ENCODE measurements at places on chromosomes 1 and 21.

DNA sequence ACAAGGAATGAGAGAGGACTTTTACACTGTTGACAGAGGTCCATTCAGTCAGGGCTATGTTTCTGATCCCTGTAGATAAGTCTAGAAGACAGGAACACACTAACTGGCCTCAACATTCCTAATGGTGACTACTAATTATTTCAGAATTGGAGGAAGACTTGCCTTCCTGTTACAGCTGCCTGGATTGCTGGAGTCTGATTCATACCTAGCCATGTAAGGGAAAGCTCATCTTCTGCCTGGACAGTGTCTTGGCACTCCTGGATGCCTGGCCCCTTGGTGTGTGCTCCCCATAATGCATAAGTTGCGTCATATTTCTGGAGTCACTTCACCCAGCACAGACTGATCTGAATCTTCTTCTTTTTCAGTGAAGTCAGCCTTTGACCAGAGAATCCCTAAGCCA, 326.0 kb upstream of the RUNX1 start:
- no peak for DNase-seq
- no peak overlapping the region for H3K27ac ChIP-seq
- no peaks in the 10 kb centered on the region for H3K4me1 ChIP-seq
- no peak overlapping the region for H3K4me3 ChIP-seq

DNA sequence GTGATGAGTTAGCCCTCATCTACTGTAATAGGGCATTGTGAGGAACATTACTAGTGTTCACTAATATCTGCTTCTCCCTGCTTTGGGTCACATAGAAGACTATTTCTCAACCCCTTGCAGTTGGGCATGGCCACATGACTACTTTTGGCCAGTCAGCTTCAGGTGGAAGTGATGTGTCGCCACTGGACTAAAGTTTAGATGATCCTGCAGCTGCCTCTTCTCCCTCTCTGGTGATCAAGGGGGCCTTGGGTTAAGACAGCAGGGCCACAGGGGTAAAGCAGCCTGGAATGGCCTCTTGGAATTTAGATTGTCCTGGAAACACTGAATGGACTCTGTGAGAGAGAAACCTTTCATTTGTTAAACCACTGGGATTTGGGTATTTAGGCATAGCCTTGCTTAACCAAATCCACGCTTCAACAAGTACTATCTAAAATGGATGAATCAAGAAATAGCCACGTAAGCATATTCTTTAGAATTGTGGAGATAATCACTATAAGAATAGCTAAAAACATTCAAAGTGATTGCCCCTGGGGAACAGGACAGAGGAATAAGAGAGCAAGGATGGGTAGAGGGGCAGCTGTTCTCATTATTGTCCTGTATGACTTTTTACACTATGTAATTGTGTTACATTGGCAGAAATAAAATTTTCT, 41.2 kb downstream of the OPRD1 start:
- no peak for DNase-seq
- H3K4me1 ChIP-seq = no peaks in the 10 kb centered on the region
- H3K36me3 ChIP-seq = no peaks in the 10 kb centered on the region
- peaks cover 3% of the 10 kb centered on the region for H3K27me3 ChIP-seq
- no peak overlapping the region for H3K4me3 ChIP-seq
- H3K27ac ChIP-seq = no peak overlapping the region

DNA sequence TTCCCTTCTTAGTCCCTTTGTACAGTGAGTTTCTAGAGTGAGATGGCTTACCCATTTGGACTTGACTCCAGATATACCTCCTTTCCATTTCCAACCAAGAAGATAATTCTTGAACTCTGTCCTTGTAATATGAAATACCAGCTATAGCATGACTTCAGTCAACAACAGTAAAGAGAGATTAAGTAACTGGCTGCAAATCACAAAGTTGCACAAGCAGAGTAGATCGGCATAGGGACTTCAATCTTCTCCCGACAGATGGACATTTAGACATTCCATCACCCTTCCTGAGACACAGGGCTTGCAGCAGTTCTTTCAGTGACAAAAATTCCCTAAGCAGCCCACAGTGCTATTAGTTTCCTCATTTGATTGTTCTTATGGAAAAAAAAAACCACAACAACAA, 44.6 kb downstream of the JAK1 start:
- peaks cover 34% of the 10 kb centered on the region for H3K4me1 ChIP-seq
- H3K36me3 ChIP-seq = no peaks in the 10 kb centered on the region
- DNase-seq = no peak

- peaks cover 26% of the 10 kb centered on the region for H3K4me1 ChIP-seq
- H3K27me3 ChIP-seq = no peaks in the 10 kb centered on the region
- no peak for DNase-seq
Measured at GRCh38 chr1:54096227-54096876, 42.9 kb downstream of the TCEANC2 start.
